Progenitor cell of endocrine pancreas (in vitro differentiated cells): ENCODE measurements at places on chromosomes 6 and 20.

GRCh38 chr6:36504181-36504580 lies 43.1 kb downstream of the STK38 start:
- DNase-seq: no peak

DNA sequence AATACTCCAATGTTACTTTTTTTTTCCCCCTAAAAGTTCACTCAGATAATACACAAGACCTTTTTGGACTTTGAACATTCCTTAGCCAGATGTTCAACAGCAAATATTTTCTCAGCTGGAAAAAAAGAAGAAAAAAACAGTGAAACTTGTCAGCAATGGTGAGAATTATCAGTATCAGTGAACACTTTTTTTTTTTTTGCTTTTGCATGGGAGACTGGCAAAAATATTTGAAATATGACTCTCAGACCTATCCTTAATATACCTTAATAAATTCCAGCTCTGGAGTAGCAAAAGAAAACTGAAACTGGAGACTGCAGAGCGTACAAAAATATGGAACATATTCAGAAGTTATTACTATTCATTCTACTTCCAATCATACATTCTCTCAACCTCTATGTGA lies 92.3 kb downstream of the RFPL4B start:
- DNase-seq: no peak

- DNase-seq: no peak
Observed at GRCh38 chr20:50613438-50614169, 77.7 kb downstream of the RIPOR3 start.

- no peak for DNase-seq
Observed at GRCh38 chr6:106804346-106805335, 169.9 kb downstream of the CD24 start.

GRCh38 chr20:9210356-9210755 lies 141.5 kb downstream of the PLCB4 start:
- DNase-seq: no peak

GRCh38 chr6:130780122-130780521 lies 47.1 kb upstream of the SMLR1 start:
- DNase-seq: no peak

DNA sequence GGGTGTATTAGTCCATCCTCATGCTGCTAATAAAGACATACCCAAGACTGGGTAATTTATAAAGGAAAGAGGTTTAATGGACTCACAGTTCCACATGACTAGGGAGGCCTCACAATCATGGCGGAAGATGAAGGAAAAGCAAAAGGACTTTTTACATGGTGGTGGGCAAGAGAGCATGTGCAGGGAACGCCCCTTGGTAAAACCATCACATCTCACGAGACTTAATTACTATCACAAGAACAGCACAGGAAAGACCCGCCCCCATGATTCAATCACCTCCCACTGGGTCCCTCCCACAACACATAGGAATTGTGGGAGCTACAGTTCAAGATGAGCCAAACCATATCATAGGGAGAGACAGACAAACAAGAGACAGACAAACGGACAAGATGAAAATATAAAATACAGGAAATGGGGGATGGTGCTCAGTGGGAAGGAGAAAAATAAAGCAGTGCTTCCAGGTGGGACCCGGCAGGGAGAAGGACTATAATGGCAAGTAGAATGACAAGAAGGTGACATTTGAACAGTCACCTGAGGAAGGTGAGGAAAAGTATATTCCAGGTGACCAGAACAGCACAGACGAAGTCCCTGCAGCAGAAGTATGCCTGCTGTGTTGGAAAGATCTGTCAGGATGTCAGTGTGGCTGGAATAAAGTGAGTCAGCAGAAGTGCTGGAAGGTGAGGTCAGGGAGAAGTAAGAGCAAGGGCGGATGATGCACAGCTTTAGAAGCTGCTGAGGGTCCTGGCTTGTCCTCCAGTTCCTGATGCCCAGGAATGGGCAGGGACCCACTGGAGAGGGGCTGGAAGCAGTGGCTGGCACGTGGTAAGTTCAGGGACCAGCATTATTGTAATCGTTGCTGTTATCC lies 61.1 kb downstream of the SLC2A10 start:
- DNase-seq: no peak

DNA sequence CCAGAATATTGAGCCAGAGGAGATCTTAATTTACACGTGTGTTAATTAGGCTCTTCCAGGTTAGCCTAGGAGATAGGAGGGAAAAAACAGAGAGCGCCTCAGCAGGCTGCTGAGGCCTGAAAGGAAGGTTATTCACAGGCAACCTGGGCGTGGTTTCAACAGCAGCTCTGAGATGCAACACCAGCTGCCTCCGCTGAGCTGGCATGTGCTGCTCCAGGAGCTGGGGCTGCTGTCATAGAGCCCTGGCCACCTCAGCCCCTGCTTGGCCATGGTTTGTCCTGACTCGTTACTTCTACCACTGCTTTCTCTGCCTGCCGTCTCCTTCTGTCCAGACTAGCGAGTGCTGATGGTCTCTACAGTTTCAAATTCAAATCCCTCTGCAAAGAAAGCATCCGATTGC lies 32.4 kb upstream of the RPP40 start:
- DNase-seq: peak; percentile 23

DNA sequence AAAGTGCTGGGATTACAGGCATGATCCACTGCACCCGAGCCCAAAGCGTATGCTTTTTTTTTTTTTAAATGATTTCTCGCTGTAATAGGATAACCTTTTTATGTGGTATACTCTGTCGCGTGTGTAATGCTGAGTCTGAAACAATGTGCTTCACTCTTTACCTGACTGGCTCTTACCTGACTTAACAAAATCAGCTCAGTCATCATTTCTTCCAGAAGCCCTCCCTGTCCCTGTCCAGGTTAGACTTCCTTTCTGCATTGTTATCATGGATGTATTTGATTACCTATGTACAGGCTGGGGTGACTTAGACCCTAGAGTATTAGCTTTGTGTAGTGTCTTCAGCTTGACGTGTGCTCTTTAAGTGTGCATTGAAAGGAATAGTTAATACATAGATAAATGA lies 67.1 kb downstream of the NCOA7 start:
- DNase-seq: no peak

DNA sequence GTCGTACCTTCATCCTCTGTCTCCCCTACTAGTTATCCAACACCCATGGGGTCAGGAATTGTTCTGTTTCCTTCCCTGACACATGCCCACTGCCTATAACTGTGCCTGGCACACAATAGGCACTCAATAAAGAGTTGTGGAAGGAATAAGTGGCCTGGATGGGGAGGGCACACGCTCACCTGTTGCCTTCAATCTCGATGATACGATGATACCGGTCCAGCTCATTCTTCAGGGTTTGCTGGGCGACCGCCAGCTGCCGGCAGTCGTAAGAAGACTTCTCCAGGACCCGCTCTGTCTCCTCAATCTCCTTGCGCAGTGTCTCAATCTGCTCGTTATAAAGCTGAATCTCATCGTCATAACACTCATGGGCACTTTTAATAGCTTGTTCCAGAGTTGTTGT lies 32.5 kb downstream of the BFSP1 start:
- DNase-seq: no peak
